ENCODE measurements at places on chromosomes 6 and 20.
A peak's percentile ranks its signal among the peaks of the same experiment; 100 is the strongest.

DNA sequence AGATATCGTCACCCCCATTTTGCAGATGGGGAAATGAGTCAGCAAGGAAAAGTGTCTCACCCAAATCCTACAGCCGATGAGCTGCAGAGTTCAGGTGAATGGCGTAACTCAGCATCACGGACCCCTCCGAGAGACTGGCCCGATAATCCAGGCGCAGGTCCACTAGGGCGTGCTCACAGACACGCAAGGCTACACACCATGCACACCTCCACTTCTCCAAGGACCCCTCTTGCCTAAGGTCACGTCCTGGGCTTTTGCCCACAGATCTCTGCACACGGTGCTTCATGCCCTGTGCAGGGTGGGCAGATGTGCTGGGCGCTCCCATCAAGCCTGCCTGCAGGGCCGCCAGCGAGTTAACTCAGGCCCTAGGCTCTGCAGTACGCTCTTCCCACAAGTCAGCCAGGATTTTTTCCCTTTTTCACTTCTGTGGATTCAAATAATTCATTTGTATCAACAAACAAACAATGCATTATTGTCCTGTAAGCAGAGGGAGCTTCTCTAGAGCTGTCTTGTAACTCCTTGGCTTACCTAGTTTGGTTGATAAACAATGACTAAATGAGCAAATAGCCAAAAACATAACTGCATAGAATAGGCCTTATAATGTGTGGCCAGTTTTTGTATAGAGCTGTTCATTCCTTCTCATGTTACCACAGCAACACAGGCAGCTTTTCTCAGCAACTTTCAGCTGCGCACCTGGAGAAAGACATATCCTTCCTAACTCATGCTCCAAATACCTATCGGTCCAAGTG is 139.1 kb downstream of the AGPAT4 start:
- DNase-seq, result no peak

- DNase-seq, result no peak
Measured at GRCh38 chr6:157514659-157515496, 133.9 kb downstream of the ZDHHC14 start.

DNA sequence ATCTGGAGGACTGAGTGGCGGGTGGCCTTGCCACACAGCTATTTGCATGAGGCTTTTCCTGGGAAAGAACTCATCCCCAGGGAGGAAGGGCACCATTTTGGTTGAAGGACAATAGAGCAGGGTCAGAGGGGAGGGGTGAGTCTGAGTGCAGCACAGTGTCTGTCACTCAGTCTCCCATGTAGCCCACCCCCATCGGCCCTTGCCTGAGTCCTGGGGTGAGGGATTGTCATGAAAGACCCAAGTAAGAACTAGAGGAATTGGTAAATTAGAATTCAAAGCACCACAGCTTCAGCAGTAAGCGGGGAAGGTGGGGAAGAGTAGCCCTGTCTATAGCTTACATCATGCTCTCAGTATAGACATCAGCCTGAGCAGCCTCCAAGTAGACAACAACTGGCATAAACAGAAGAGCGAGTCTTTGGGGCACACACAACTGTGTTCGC is 90.4 kb upstream of the TMEM30A start:
- DNase-seq, result peak; percentile 51

GRCh38 chr20:34573541-34574300 is 15.2 kb downstream of the MAP1LC3A start:
- no peak for DNase-seq

GRCh38 chr6:15752820-15753219 is 90.0 kb upstream of the DTNBP1 start:
- no peak for DNase-seq

DNA sequence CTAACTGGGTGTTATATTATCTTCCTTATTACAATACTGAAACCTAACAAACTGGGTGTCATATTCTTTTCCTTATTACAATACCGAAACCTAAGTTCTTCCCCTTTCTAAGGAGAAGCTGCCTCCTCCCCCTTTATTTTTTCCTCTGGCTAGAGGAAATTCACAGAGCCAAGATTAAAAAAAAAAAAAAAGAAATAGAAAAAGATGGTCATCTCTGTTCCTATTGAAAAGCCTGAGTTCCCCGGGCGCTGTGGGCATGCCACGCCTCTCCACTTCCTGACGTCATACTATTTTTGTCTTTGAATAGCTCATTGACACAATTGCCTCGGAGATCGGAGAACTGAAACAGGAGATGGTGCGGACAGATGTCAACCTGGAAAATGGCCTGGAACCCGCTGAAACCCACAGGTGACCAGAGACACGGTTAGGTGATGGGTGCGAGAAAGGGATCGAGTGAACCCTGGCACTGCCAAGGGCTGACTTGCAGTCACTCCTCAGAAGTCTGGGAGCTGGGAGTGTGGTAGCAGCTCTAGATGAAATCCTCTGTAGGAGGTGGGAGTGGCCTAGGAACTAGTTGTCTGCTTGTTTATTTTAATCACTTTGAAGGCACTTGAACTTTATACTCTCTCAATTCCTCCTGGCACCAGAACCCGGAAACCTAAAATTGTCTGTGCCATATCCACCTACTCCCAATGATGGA is 82.2 kb upstream of the NAA20 start:
- no peak for DNase-seq

DNA sequence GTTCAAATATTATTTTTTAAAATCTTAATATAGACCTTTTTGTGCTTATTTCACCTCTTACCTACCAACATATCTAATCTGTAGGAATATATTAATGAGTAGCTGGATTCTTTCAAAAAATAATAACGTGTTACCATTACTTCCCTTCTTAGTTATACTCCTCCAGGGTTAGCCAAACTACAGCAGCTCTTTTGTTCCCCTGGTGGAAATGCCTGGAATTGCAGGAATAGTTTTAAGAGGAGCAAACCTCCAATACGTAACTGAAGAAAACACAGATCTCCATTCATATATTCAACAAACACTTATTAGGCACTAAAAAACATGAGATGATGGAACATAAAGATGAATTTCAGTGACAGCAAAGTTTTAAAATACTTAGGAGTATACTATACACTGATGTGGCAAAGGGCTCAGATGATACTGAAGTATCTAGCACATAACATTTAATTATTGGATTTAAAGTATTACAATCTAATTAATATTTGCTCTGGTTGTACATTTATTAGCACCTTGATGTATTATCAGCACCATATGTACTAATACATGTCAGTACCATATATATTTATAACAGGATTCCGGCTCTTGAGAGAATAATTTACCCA is 78.3 kb downstream of the TBX18 start:
- DNase-seq, result no peak

GRCh38 chr6:68080074-68080473 is 555.0 kb upstream of the ADGRB3 start:
- DNase-seq, result no peak

DNA sequence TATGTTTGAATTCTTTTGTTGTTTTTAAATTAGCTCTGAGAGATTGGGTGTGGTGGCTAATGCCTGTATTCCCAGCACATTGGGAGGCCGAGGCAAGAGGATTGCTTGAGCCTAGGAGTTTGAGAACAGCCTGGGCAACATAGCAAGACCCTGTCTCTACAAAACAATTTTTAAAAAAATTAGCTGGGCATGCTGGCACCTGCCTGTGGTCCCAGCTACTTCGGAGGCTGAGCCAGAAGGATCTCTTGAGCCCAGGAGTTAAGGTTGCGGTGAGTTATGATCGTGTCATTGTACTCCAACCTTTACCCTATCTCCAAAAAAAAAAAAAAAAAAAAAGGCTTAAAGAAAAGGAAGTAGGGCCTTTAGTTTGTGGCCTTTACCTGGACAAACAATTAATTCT is 22.9 kb downstream of the DHX35 start:
- no peak for DNase-seq

DNA sequence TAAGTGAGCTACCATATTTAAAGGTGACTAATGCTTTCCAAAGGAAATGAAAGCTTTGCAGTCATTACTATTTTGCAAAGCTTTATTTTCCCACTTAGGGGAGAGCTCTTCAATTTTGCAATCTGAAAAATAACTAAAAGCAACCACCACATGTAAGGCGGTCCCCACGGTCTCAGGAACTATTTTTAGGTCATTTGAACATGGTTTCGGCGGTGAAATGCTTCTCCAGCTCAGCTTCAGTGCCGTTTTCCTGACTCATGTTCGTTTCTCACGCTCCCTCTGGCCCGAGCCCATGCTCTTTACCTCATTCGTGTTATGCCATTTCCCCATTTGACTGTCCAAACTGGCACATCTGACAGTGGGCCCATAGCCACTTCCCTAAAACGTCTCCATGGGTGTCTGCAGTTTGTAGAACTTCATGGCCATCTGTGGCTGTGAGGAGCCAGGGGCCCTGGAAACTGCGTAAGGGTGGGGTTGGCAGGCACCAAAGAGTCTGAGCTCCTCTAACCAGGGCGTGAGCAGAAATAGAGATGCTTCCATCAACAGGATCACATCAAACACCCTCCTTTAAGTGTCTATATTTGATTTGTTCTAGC is 46.5 kb downstream of the ADTRP start:
- DNase-seq, result no peak

GRCh38 chr6:157304899-157305663 is 18.2 kb downstream of the TMEM242 start:
- DNase-seq, result no peak

DNA sequence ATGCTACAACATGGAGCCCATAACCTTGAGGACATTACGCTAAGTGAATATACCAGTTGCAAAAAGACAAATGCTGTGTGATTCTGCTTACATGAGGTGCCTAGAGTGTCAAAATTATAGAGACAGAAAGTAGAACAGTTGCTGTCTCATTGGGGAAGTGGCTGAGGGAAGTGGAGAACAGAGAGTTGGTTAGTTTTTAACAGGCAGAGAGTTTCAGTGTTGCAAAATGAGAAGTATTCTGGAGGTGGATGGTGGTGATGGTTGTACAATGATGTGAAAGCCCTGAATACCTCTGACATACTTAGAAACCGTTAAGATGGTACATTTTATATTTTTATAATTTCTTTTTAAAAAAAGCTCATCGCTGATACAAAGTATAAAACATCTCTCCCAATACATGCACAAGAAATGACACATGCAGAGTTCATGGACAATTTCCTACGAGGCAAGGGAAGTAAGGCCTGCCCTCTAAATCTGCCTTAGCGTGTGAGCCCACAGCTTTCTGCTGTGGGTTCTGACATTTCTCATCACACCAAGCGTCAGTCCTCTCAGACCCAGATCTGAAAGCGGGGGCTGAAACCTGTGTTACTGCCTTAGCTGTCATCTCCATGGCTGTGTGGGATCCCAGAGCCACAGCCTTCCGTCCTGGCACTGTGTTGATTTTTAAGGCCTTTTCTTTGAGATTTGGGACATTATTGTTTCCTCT is 126.0 kb downstream of the RNASET2 start:
- no peak for DNase-seq

GRCh38 chr6:63919556-63920110 is 284.0 kb downstream of the PHF3 start:
- no peak for DNase-seq

DNA sequence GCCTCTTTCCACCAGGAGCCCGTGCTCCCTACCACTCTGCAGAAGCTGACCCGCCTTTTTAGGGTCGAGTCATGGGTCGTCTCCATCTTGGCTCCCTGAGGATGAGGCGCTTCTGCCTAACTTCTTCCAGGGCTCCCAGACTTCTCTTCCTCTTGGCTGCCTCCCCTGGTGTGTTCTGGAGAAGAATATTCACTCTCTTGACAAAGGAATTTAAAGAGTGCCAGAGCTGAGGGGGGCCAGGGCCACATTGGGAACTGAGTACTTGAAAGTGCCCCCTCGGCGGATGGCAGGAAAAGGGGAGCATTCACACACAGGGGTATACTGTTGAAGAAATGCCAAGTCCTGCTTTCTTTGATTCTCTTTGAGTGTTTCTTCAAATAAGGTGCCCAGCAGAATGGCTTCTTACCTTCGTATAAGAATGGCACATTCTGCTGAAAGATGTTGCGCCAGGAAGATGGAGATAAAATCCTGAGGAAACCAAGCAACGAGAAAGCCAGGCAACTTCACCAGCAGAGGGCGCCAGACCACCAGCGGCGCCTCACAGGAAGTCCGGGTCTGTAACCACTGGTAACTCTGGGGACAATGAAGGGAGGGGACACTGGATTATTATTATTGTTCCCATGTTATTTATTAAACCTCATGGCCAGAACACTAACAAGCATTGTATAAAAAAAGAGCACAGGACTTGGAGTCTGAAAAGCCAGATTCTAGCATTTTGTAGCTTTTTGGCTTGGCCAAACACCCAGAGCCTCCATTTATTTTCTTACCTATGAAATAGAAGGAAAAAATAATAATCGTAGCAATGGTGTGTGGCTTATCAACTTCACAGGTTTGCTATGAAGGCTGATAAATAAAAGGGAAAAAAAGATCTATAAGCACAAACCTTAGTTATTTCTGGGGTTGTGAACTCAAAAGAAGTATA is 176.7 kb downstream of the HACE1 start:
- peak; percentile 54 for DNase-seq

GRCh38 chr6:52500238-52501129 is 76.4 kb downstream of the TRAM2 start:
- DNase-seq, result no peak

GRCh38 chr6:21537637-21538036 is 55.9 kb upstream of the SOX4 start:
- no peak for DNase-seq

DNA sequence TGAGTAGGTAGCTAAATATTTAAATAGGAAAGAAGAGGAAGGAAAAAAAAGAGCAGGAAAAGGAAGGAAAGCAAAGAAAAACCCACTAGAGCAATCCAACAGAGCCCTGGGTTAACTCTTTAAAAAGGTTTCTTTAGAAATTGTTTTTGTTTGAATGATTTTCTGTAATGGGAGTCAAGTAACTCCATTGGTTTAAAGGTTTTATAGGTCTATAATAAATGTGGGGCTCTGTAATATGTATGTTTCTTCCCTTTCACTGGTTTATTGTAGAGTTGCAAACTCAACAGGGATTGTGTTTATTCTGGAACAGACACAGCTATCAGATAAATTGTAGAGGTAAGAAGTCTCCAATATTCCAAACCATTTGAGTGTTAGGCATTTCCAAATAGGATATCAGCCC is 10.9 kb downstream of the PLEKHG1 start:
- no peak for DNase-seq

DNA sequence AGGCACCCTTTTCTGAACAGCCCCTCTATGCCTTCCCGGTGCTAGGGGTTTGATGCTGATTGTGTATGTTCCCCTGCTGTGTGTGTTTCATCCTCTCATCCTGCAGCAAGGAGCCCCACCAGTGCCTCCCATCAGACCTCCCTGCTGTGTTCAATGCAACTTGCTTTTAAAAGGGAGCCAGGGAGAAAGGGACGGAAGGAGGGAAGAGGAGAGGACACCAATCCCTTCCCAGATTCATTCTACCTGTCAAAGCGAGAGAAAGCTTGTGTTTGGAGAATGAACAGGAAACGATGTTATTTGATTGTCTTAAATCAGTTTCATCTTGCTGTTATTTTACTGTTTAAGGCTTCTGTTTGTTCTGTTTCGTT is 259.2 kb downstream of the ADGB start:
- DNase-seq, result peak; percentile 35

DNA sequence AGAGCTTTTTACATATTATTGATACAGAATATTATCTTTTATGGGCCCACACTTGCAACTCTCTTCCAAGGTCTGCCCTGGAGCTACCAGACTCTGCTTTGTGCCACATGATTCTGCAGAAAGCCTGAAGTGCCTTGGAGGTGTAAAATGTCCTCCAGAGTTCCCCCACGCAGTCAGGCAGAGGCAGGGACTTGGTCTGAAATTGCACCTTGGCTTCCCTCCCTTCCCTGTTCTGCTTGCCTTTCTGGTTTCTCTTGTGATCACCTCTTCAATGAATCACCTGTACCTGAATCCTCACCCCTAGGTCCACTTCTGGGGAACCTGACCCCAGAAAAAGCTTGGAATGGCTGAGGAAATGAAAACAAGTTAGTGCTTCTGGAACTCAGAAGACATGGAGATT is 43.0 kb upstream of the TGM2 start:
- DNase-seq, result no peak

GRCh38 chr20:9467995-9468394 is 46.4 kb upstream of the LAMP5 start:
- peak; percentile 11 for DNase-seq

GRCh38 chr6:170247178-170247701 is 43.6 kb downstream of the DLL1 start:
- no peak for DNase-seq
